ENCODE measurements at places on chromosomes 16 and 17.

GRCh38 chr16:57763285-57764005 lies 27.9 kb downstream of the KATNB1 start:
- DNase-seq, result no peak

DNA sequence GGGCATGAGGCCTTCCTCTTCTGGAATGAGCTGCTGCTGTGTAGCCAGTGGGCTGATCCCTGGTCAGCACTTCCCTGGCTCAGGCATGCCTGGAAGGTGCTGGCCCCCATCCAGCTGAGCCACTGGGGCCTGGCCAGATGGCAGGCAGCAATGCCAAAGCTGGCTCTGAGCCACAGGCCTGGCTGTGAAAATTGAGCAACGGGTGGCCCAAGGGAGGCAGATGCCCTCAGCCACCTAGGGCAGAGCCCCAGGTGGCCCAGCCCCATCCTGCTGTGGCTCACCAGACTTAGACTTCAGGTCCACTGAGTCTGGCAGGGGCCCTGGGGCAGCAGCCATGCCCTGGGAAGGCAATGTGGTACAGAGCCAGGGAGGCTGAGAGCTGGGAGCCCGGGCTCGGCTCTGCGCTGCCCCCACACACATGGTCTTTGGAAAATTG lies 8.5 kb upstream of the CRHR1 start:
- peak; percentile 22 for DNase-seq

- peak; percentile 79 for DNase-seq
Observed at GRCh38 chr17:70098030-70098429, 23.0 kb downstream of the KCNJ16 start.

- DNase-seq, result no peak
Observed at GRCh38 chr17:32281011-32281451, 15.4 kb downstream of the RHBDL3 start.

GRCh38 chr17:32461853-32462617 lies 17.7 kb downstream of the PSMD11 start:
- DNase-seq, result peak; percentile 55

DNA sequence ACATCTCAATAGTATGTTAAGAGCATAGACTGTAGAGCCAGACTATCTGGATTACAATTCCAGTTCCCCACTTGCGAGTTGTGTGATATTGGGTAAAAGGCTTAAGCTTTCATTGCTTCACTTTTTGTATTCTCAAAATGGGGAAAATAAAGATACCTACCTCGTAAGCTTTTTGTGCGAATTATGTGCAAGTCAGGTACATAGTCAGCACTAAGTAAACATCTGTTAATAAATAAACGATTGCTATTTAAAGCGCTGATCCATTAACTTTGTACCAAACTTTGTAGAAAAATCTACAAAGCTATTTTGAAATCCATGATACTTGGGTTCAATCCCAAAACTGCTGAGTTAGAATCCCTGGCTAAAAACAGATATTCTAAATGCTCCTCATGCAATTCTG lies 19.6 kb downstream of the ABCA6 start:
- peak; percentile 73 for DNase-seq
